ENCODE measurements at places on chromosomes 3 and 15.

DNA sequence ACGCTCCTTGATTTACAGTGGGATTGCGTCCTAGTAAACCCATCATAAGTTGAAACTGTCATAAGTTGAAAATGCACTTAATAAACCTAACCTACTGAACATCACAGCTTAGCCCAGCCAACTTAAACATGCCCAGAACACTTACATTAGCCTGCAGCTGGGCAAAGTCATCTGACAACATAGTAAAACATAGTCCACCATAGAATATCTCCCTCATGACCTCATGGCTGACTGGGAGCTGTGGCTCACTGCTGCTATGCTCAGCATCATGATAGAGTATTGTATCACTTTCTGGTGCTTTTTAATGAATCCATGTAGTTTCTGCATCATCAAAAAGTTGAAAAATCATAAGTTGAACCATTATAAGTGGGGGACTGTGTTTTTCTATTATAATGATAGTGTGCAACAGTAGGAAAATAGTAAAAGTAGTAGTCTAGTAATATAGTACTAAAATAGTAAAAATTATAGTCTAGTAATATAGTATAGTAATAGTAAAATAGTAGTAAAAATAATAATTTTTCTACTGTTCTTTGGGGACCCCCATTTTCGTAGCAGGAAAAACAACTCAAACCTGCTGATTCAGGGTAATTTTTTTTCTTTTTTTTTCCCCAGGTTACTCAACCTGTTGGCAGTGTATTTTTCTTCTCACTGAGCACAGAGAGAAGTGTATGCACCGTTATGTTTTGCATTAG lies 233.5 kb downstream of the MYRIP start:
- DNase-seq, result peak; percentile 30

GRCh38 chr3:90180096-90180495 lies 1072.7 kb downstream of the EPHA3 start:
- DNase-seq, result no peak

DNA sequence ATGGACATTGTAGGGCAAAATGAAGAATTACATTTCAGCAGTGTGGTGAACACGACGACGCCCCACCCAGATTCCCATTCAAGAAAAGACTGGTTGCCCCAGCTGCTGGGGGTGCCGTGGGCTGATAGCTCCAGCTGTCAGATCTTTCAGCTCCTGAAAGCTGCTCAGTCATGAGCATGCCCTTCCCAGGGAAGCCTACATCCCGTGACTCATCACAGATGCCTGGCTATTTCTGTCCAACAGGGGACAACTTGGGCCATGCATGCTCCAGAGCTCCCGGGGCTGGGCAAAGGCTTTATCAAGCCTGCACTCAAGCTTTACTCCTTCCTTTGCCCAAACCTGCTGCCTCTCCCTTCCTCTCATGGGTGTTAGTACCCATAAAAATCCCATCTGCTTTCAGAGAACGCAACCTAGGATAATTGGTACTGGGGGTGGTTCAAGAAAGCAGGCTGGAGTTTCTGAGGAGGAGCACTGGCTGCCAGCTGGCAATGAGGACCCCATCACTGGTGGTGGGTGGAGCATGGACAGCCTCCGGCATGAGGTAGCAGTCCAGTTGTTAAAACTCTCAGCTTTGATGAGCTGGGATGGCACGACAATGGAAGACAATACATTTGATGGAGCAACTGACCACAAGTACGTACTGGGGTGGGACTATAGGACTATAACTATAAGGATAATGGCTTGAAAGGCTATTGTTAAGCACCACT lies 16.4 kb upstream of the ST8SIA2 start:
- DNase-seq, result no peak

- DNase-seq, result peak; percentile 5
These were observed 506 bp downstream of the RAD51 start for GRCh38 chr15:40695469-40695890.

GRCh38 chr3:146550070-146550615 lies 5.7 kb upstream of the PLSCR1 start:
- DNase-seq, result no peak

GRCh38 chr3:171967137-171967783 lies 72.1 kb upstream of the FNDC3B start:
- DNase-seq, result peak; percentile 68

DNA sequence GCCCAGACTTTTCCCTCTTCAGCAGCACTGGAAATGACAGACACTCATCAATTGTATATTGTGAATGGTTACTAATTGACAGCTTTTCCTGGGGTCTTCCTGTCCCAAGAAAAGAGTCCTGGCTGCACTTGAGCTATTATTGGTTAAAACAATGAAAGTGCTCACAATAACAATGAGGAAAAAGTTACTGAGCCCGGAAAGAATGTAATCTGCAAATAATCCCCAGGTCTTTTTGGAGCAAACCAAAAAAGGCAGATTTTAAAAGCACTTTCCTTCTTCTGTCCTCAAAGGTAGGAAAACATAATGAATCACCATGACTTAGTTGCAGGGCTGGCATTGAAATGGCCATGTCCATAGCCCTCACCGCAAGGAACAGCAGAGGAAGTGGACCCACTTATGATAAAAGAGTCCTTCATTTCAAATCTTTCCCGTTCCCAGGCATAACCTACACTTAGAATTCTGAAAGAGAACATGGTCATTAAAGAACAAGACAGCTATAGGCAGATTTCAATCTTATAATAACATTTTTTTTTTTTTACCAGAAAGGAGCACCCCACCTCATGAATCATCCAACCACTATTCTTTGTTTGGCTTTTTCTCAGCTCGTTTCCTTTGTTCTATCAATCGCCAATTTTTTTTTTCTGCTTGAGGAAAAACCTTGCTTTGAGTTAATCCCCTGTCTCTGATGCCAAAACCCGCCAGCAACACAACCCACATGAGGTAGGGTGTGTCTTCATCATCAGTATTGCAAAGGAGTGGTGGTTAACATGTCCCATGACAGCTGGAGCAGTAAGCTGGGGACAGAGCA lies 35.5 kb upstream of the ATP1B3 start:
- no peak for DNase-seq

GRCh38 chr3:158961911-158962310 lies 160.1 kb downstream of the MFSD1 start:
- no peak for DNase-seq

GRCh38 chr3:14402304-14402811 lies at the start of gene SLC6A6:
Gene SLC6A6 (plus strand): TSS chr3:14402606. CDS start chr3:14443635, 41,029 bp downstream.
- peak; percentile 94 for DNase-seq

DNA sequence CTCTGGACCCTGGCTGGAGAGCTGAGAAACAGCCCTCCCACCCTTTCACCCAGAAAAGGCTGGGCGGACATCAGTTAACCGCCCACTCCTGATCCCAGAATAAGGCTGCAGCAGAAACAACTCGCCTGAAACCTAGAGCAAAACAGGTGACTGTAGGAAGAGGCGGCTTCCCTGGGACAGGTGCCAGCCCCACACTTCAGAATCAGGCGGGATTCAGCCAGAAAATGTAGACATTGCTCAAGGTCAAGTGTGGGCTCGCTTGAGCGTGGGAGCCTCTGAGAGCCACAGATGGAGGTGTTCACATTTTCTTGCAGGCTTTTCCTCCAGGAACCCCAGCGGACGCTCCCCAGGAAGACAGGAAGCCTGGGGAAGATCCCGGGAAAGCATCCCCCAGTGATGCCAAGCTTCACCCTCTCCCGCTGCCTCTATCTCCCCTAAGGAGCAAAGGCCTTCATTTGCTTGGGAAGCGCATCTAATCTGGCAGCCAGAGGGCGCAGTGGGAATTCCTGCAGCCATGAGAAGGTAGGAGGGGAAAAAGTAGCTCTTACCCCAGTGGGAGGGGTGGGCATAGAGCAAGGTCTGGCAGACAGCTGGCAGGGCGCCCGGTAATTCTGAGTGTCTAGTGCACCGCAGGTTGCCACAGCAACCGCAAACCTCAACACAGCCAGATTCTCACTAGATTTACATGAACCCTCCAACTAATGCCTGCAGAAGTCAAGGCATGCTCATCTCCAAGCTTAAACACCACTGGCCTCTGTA lies 77.7 kb downstream of the OCA2 start:
- peak; percentile 0 for DNase-seq

DNA sequence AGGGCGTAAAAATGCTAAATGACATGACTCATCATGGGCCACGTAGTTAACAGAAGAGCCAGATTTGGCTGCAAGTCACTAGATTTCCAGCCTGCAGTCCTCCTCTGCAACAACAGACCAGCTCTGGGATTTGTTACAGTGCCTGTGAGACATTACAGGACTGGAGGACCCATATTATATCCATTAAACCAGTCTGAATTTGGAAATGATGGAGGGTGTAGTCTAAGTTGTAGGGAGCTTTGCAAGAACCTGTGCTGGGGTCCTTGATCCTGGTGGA lies 10.8 kb downstream of the ZNF774 start:
- no peak for DNase-seq

DNA sequence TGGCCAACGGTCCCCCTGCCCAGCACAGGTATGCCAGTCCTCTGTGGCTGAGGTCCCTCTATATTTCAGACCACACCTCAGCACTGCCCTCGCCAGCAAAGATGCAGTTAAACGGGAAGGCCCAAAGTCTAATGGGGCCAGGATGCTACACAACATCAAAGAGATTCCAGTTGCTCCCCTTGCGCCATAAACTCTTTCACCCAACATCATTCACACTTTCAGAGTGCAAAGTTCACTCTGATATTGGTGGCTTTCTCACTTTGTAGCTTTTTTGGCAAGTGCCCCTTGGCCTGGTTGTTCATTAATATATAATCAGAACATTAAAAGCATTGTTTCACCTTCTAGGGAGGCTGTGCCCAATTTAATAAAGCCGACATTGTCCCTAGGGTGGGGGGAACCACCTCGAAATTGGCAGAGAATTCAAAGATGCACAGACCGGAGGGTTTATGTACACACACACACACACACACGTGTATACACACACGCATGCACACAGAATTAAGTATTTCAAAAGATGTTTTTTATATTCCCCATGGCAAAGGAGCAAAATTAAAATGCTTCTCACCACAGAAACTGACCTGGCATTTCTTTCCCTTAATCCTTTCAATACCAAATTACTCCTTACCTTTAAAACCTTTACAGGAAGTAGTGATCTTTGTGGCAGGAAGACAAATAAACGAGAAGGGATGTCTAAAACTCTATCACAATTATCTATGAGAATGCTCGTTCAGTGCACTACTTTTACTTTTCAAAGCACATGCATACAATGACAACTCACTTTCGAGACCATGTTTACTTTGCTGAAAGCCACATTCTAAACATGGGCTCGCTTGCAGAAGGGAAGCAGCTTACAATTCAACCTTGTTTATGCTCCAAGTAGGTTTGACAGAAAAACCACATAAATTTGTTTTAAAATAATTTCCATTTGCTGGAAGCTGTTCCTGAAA lies 19.5 kb downstream of the LRIG1 start:
- DNase-seq, result peak; percentile 45

DNA sequence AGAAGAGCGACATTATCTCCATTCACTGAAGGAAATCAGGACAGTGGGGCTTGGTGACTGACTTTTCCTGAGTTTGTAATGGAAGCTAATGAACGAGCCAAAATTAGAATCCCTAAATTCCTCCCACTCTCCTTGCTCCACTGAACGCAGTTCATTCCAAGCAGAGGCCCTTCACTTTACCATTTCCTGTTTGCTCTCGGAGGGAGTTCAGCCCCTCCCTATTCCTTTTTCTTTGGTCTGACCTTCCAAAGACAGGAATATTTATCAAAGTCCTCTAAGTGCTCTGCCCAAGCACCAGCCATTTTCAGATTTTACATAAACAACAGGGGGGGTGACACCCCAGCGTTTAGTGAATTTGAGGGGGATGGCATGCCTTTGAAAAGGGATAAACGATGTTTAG lies 24.0 kb upstream of the PTPRG start:
- DNase-seq, result no peak

DNA sequence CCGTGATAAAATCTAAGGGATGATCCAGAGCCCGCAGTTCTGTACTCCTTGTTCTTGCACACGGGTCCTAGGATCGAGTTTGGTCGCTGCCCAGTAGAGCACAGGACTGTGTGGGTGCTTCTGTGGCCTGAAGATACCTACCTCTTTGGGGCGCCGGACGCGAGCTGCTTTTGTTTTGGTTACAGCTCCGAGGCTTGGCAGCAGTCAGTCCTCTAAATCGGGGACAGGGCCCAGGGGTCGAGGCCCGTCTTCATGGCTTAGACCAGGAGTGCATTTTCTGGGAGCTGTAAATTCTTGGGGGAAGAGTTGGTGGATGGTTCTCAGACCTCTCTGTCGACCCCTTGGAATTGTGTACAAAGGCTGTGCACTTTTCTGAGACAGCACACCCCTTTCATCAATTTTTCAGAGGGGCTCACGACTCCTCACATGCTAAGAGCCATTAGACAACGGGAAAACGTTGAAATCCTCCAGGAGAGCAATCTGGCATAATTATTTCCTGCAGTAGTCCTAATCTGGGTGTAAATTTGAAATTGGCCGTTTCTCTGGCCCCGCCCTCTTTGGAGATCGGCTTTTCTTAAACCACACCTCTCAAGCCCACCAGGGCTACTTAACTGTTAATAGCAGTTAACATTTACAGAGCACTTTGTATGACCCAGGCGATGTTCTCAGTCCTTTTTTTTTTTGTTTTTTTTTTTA lies 928 bp downstream of the CEP97 start:
- no peak for DNase-seq

GRCh38 chr3:129475863-129476262 lies 35.8 kb downstream of the IFT122 start:
- DNase-seq, result no peak

DNA sequence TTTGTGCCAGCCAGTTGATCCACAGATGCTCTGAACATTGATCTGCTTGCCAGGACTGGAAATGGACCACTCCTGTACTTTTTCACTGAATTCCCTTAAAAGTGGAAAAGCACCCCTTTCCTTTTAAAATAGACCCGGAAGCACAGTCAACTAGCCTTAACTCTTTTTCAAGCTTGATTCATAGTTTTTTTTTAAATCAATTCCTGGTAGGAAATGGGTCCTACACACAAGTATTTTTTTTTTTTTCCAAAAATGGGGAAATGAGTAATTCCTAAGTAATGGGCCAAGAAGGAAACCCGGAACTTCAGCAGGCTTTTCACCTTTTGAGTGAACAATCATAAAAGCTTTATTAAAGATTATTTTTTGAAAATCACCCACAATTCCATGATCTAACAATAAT lies 234.4 kb upstream of the ADAMTS9 start:
- no peak for DNase-seq

DNA sequence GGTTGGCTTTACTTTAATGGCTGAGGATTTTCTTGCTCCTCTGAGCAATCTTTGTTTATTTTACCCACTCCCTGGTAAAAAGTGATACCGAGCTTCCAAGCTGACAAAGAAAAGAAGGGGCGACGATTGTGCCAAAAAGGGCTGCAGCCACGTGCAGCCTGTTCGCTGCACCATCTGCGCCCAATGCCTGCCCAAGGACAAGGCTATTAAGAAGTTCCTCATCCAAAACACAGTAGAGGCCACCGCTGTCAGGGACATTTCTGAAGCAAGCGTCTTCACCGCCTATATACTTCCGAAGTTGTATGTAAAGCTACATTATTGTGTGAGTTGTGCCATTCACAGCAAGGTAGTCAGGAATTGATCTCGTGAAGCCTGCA lies 4.4 kb downstream of the ARHGAP31 start:
- DNase-seq, result no peak

- DNase-seq, result no peak
These were observed 901 bp upstream of the CHST14 start for GRCh38 chr15:40469776-40470390.

GRCh38 chr3:183845608-183846288 lies 20.4 kb upstream of the MAP6D1 start:
- no peak for DNase-seq

Data from Calu3 (cell line).